ENCODE measurements at places on chromosomes 3 and 15.

DNA sequence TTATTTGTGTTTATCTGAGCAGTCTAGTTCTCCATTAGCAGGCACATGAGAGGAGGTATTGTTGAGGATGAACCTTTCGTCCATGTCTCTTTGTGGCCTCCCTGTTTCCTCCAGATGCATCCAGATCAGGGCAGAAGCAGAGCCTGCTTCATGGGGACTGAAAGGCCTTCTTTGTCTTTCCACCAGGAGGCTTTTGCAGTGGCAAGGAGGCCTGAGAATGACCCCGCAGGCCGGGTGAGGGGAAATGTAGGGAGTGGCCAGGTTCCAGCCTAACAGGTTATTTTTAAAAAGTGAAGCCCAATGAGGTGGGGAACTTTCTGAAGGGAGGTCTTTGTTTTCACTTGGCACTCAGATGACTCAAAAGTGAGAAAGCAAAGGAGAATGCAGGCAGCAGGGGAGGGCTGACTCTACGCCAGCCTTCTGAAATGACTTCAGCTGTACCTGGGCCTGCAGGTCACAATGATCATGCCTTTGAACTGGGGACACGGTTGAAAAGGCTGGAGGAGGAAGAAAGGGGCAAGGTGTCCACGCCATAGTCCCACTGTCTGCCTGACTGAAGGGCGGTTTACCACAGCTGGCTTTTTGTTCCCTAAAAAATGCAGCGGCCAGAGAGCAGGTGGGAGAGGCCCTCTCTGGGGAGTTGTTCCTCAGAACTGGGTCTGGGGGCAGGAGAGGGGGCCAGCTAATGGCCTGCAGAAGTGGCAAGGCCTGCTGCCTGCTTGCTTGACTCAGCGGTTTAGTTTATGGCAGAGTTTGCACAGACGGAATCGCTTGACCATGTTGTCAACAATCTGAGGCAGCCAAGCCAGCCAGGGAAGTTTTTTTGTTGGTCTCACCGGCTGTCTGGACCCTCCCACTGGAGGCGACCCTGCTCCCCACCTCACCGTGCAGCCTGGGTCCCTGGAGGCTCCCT is 28.7 kb downstream of the CMTM7 start:
- DNase-seq: no peak

DNA sequence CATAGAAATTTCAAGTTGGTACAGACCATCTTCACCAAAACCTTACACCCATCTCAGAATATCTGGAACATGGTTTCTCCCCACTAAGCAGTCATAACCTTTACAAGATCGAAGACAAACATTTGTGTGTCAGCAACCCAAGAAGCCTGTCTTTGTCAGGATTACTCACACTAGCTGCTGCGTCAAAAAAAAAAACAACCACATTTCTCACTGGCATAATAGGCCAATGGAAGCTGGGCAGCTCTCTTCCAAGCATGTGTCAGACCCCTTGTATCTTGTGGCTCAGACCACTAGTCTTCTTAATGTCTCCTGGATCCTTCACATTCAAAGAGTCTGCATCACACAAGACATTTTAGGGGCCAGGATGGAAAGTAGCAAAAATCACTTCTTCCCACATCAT is 266.9 kb upstream of the IGF1R start:
- DNase-seq: no peak

- DNase-seq: no peak
These were observed 12.3 kb upstream of the PHLDB2 start for GRCh38 chr3:111846717-111847116.

GRCh38 chr3:15110206-15110605 is 11.3 kb upstream of the RBSN start:
- no peak for DNase-seq

DNA sequence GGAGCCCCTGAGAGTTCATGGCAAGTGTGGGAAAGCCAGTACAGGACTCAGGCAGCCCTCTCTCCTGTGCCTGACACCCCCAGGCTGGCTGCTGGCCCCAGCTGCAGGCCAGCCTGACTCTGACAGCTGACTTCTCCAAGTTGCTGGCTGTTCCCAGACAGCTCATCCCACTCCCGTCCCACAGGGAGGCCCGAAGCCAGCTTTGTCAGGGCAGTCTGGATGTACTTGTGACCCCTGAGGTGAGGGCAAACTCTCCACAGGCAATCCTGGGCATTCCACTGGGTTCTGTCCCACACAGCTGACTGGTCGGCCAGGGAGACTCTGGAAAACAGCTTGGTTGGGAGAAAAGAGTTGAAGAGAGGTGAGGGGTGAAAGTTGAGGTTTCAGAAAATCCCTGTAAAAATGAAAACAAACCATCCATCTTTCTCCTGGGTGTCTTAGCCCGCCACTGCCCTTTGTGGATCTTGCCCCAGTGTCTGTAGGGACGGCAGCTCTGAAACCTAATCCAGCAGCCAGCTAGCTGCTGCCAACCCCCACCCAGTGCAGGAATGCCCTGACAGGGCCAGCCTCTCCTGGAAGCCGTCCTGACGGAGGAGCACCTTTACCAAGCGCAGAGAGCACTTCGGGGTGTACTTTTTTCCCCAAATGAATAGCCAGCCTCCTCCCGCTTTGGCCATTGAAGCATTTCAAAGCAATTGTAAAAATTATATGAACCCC is 87.9 kb downstream of the DNAJB8 start:
- DNase-seq: no peak

DNA sequence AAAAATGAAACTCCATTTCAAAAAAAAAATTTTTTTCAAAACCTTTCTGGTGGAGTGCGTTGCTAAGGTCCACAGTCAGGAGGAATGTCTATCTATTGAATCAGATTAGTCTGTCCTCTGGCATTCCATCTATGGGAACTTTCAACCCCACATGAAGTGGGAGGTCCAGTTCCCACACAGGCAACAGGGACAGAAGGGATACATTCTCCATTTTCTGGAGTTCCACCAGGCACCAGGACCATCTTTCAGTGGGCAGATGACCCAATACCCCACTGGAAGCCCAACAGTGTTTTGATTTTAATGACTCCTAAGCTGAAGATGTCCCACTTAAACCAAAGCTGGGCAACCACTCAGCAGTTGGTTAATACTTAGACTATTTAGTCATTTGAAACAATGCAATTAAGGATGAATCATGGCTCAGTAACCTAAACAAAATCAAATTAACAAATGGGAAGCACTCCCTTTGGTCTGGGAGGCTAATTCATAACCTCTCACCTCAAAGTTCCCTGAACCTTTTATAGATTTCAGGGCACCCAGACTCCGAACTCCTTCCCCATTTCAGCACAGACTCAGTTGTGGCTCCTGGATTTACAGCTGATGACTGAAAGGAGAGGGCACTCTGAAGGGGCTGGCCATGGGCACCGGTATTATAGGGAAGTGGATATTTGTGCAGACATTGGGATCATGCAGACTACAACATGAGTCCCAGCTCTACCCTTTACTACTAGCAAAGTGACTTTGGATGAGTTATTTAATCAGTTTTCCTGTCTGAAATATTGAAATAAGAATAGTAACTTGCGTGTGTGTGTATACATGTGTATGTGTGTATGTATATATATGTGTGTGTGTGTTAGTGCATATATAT is 264.3 kb upstream of the LRTM1 start:
- no peak for DNase-seq

DNA sequence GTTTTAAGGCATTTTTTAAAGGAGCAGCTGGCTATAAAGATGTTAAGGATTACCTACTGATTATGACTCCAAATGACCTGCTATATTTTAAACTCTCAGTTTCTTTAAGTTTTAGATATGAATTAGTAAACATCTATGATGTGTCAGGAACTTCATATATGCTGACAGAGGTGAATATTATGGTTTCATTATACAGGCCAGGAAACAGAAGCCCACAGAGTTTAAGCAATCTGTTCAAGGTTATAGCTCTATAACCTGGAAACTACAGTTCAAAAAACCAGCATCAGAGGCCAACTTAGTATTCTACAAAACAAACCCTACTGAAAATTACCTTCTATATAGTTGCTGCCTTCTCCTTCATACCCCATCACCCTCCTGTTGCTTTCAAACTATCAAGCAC is 17.4 kb downstream of the PLSCR4 start:
- DNase-seq: no peak

DNA sequence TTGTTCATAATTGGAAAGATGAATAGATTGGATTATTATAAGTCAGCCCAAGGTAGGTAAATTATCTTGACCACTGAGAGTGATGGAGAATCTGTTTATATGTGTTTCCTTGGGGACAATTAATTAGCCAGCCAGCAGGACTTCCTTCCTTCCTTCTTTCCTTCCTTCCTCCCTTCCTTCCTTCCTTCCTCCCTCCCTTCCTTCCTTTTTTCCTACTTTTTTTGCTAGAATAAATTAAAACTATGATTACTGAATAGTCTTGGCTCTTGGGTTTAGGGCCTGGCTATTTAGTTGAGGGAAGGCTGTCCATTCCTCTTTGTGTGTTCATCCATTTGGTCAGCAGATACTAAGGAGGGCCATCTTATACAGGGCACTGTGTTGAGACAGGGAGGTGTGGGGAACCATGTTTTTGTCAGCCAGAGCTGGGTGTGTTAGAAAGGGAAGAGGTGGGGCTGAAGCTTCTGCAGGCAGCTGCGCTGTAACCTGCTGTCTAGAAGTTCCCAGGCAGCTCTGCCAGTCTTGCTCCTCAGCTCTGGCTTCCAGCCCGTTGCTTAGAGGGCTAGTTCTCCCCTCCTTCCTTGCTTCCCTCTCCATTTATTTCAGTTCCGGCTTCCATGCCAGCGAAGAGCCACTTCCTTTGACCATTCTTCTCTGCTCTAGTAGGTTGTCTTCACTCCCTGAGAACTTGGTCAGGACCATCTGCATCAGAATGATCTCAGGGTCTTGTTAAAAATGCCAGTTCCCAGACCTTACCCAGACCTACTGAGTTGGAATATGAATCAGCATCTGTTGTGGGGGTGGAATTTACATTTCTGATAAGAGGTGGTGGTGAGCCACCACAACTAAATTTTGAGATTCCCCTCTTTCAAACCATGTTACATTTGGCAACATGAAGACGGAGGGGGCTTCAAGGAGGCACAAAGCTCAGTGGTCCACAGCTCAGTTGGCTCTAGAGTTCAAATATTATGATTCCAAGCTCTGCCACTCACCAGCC is 113.9 kb downstream of the DGKG start:
- DNase-seq: no peak

DNA sequence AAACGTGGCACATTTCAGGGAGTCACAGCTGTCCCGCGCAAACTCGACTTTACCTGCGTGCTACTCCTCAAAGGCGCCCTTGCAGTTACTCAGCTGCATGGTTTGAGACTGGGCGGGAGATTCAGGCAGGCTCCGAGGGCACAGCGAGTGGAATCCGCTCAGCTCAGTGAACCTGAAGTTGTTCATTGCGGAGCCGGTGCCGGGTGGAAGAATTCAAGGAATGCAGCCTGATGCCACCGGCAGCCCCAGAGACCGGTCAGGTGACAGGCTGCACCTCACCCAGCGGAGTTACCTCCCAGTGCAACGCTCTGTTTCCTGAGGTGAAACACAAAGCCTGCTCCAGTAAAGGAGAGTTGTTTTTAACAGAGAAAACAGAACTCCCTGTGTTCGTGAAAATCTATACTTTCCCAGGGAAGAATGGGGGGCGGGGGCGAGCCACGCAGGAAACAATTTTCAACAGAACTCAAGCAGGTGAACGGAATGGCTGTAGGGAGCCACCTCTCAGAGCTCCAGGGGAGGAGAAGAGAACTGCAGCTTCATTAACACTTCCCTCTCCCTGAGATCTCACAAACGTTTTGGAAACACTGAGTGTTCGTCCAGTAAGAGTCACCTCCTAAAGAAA is 3.8 kb downstream of the VEPH1 start:
- DNase-seq: no peak

DNA sequence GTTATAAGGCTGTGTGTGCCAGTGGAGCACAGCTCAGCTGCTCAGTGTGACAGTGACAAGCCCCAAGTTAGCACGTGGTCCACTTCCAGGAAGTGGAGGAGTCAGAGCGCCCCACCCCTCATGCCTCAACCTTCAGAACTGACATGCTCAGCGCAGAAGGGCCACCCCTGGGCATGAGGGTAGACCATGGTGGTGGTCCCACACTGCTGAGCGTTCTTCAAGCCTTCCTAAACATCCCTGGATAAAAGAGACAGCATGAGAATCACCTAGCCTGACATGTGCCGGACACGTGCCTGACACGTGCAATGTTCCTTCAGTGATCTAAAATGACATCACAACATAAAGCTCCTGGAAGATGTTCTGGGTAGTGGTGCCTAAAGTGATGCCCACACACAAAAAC is 16.8 kb downstream of the ATP10A start:
- no peak for DNase-seq

Data from inflammatory macrophage treated with lipopolysaccharide for 1 hour (primary cell).